T-helper 2 cell (primary cell): ENCODE measurements at places on chromosomes 7 and 10.

GRCh38 chr10:49362596-49363260 lies 33.2 kb downstream of the DRGX start:
- DNase-seq = no peak

DNA sequence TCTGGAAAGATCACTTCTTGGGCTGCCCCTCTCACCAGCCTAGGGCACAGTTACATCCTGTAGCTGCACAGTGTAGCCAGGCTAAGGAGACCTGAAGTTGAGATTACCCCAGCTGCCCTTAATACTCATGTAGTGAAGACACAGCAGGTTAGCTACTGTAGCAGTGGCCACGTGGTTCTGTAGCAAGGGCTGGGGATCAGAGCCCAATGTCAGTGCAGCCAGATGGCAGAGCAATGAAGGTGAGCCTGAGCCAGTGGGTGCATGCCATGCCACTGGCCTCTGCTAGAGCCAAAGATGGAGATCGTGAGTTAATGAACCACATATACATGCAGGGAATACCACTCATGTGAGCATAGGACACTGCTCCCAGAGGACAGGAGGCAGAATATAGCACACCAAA lies 15.5 kb downstream of the AMPH start:
- no peak for DNase-seq

DNA sequence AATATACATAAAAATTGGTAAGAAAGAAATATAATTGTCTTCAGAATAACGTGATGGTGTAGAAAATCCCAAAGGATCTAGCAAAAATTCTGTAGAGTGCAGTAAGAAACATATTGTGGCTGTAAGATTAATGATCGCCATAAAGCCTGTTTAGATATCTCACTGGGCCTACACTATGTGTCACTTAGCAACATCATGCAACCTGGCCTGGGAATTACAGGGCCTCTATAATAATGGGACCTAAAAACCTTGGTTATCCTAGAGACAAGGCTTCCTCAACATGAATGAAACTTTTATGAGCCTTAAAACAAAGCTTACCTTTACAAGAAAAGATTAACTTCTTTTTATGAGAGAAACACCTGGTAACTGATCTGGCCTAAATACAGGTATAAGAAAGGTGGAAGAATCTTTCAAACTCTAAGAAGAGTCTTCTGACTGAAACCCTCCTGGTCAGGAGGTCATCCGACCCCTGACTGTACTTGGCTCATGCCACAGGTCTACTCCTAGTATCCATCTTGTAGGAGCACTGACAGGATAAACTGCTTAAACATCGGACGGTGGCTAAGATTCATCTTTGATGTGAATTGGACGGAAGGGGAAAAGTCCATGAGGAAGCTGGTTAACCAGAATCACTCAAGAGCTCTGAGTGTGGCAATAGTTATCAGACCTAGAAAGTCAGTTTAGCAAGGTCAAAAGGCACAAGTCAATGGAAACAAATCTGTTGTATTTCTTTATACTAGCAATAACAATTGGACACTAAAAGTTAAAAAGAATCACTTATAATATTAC lies 1155.1 kb upstream of the SORCS1 start:
- DNase-seq = no peak

DNA sequence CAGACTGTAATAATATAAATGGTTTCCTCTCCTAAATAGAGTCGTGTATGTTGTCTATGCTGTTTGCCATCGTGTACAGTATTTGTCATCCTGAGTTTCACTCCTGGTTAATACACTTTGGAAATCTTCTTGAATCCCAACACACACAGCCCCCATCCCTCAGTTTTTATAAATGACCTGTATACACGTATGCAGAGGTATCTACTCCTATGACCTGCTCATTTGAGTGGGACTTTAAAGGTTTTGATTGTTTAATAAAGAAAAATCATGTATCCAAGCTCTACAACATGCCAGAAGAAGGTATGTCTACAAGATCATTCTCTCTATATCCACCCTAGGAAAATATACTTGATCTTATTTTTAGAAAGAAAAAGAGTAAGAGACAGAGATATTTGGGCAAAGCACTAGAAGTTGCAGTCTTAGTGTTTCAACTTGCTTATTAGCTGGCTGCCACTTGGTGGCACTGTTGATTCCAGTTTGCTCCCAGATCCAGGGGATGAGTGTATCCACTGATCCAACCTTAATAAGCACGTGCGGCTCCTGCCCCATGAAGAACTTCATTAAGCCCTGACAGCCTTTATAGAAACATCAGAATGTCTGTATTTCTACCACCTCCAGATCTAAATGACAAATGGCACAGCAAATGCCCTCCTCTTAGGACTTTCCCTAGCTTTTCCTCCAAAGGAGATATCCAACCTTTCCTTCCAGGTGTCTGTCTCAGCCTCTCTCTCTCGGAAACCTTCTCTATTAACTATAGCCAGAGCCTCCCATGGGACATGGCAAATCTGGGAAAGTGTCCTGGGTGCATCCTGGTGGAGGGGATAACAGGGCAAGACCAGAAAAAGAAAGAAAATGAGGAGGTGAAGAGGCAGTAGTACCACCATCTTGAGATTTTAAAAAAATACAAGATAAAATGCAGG lies 181.6 kb upstream of the NEBL start:
- DNase-seq = peak; percentile 12

DNA sequence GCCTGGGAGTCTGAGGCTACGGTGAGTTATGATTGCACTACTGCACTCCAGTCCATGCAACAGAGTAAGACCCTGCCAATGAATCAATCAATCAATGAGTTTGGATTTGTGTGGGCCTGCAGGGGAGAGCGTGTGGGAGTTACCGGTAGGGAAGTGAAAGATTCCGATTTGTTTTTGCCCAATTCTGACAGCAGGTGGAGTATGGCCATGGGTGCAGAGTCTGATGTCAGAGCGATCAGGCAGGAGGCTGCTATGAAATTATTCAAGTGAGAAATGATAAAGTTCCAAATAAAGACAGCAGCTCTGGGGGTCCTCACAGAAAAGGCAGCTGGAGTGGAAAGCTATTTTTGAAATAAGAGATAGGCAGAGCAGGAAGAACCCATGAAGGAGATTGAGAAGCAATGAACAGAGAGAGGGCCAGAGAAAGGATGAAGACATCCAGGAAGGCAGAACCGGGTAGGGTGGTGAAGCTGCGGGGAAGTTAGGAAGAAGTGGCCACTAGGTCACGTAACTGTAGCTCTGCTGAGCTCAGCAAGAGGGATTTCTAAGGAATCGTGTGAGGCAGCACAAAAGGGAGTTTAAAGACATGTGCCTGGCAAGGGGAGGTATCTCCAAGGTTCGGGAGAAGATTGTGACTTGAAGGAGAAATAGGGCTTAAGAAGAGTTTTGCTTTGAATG lies 93.7 kb upstream of the NMT2 start:
- no peak for DNase-seq
